A549 treated with GW870086 at 1 μM for 4 hours (cell line): ENCODE measurements at places on chromosomes 4 and X. TPM values are rescaled to one million over a fixed set of nuclear protein-coding genes. Genes with fewer than 3 reads are reported as not detected.

BANK1 gene
- 0.94 to 1.3 TPM (median 1.1 TPM) in 5 replicates for total RNA-seq

HSPA4L gene
- total RNA-seq, result 6.8 to 9.0 TPM (median 7.3 TPM) in 5 replicates

TLR8 gene
- total RNA-seq, result not detected in 5 replicates

EGFL6 gene
- total RNA-seq, result 0.05 to 0.06 TPM in 2 of 5 replicates, not detected in the others

TLR1 gene
- 0.19 to 0.37 TPM (median 0.30 TPM) in 4 of 5 replicates, not detected in the other for total RNA-seq

GDI1 gene
- 89.4 to 105 TPM (median 103 TPM) in 5 replicates for total RNA-seq

NMU gene
- 0.37 to 1.1 TPM (median 0.82 TPM) in 5 replicates for total RNA-seq

HHIP gene
- total RNA-seq, result 0.47 to 1.3 TPM (median 0.78 TPM) in 5 replicates

SH3RF1 gene
- 8.5 to 11.4 TPM (median 10.4 TPM) in 5 replicates for total RNA-seq

PPP1R2C gene
- total RNA-seq, result not detected in 5 replicates

FOXP3 gene
- total RNA-seq, result 0.12 to 0.15 TPM (median 0.14 TPM) in 3 of 5 replicates, not detected in the others

TMPRSS11B gene
- total RNA-seq, result not detected in 5 replicates

TEX11 gene
- not detected in 5 replicates for total RNA-seq

H2BW2 gene
- total RNA-seq, result not detected in 5 replicates

KCTD8 gene
- not detected in 5 replicates for total RNA-seq

FHIP1A gene
- 0.08 to 0.42 TPM (median 0.16 TPM) in 5 replicates for total RNA-seq

ARR3 gene
- total RNA-seq, result not detected in 5 replicates

SAGE1 gene
- 0.06 to 0.07 TPM (median 0.06 TPM) in 3 of 5 replicates, not detected in the others for total RNA-seq

UCHL1 gene
- 911 to 1,064 TPM (median 963 TPM) in 5 replicates for total RNA-seq

OTUD6A gene
- total RNA-seq, result not detected in 5 replicates

DMRTC1B gene
- total RNA-seq, result not detected in 5 replicates

IBSP gene
- not detected in 5 replicates for total RNA-seq

DCLK2 gene
- 8.3 to 11.2 TPM (median 9.5 TPM) in 5 replicates for total RNA-seq

AWAT2 gene
- total RNA-seq, result not detected in 5 replicates

GPRASP1 gene
- total RNA-seq, result 0.19 to 0.45 TPM (median 0.22 TPM) in 5 replicates

RASL11B gene
- 0.08 to 0.11 TPM in 2 of 5 replicates, not detected in the others for total RNA-seq

TADA2B gene
- 12.9 to 17.5 TPM (median 15.1 TPM) in 5 replicates for total RNA-seq

OPN1MW3 gene
- total RNA-seq, result not detected in 5 replicates

GYG2 gene
- 3.7 to 4.9 TPM (median 4.6 TPM) in 5 replicates for total RNA-seq

SLC25A5 gene
- total RNA-seq, result 725 to 800 TPM (median 790 TPM) in 5 replicates

SCRG1 gene
- not detected in 5 replicates for total RNA-seq

NLGN3 gene
- 0.70 to 1.2 TPM (median 1.00 TPM) in 5 replicates for total RNA-seq

FAM9B gene
- total RNA-seq, result 0.10 TPM in 1 of 5 replicates, not detected in the others

DOK7 gene
- total RNA-seq, result 0.27 to 1.1 TPM (median 0.44 TPM) in 5 replicates

SYP gene
- total RNA-seq, result 2.7 to 3.5 TPM (median 3.0 TPM) in 5 replicates

BBS12 gene
- 2.3 to 3.4 TPM (median 2.8 TPM) in 5 replicates for total RNA-seq

TBC1D9 gene
- total RNA-seq, result 4.7 to 7.3 TPM (median 6.7 TPM) in 5 replicates

STK26 gene
- total RNA-seq, result 8.9 to 11.3 TPM (median 10.4 TPM) in 5 replicates

CFAP299 gene
- not detected in 5 replicates for total RNA-seq

QRFPR gene
- 0.10 TPM in 1 of 5 replicates, not detected in the others for total RNA-seq

RPA4 gene
- total RNA-seq, result 0.14 to 0.35 TPM (median 0.27 TPM) in 5 replicates

MMRN1 gene
- total RNA-seq, result not detected in 5 replicates

ATOH1 gene
- not detected in 5 replicates for total RNA-seq

NWD2 gene
- not detected in 5 replicates for total RNA-seq

HPGDS gene
- not detected in 5 replicates for total RNA-seq

COPS4 gene
- 23.2 to 40.3 TPM (median 26.0 TPM) in 5 replicates for total RNA-seq

SH3D19 gene
- total RNA-seq, result 21.4 to 26.0 TPM (median 24.4 TPM) in 5 replicates

FAM184B gene
- total RNA-seq, result 0.01 to 0.05 TPM (median 0.04 TPM) in 4 of 5 replicates, not detected in the other

RNF128 gene
- 0.05 to 0.06 TPM (median 0.06 TPM) in 3 of 5 replicates, not detected in the others for total RNA-seq

VCX3A gene
- total RNA-seq, result not detected in 5 replicates
